Fibroblast of skin of back (primary cell): ENCODE measurements at places on chromosomes 11 and 22.
A peak's percentile ranks its signal among the peaks of the same experiment; 100 is the strongest.

- no peak for DNase-seq
Observed at GRCh38 chr11:6200975-6201374, 2.0 kb downstream of the OR52W1 start.

DNA sequence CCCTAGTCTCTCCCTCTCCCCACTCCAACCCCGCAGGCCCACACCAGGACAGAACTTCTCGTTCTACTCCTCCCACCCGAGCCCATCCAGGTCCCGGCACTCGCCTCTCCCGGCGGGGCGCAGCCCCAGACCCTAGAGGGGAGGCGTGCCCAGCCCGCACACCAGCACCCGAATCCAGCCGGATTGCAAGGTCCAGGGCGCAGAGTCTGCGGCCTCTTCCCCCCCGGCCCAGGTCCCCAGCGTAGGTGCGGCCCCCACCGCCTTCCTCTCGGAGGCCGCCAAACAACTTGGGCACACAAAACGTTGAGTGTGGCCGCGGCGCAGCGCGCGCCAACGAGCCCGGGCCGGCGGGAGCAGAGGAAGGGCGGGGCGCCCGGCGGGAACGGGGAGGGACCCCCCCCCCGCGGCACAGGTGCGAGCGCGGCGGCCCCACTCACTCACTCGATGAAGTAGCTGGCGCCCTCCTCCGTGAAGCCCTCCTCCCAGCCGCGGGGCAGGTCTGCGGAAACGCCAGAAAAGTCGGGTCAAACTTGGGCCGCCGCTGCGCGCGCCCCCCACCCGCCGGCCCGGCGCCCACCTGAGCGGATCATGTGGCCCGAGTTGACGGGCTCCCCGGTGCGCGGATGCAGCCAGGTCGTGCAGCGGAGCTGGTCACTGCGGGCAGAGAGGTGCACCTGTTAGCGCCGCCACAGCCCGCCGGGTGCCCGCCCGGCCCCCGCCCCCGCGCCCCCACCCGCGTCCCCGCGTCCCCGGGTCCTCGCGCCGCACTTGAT is 480 bp downstream of the PLEKHA7 start:
- DNase-seq = no peak

GRCh38 chr11:115676206-115676605 is 172.0 kb upstream of the CADM1 start:
- DNase-seq = no peak

DNA sequence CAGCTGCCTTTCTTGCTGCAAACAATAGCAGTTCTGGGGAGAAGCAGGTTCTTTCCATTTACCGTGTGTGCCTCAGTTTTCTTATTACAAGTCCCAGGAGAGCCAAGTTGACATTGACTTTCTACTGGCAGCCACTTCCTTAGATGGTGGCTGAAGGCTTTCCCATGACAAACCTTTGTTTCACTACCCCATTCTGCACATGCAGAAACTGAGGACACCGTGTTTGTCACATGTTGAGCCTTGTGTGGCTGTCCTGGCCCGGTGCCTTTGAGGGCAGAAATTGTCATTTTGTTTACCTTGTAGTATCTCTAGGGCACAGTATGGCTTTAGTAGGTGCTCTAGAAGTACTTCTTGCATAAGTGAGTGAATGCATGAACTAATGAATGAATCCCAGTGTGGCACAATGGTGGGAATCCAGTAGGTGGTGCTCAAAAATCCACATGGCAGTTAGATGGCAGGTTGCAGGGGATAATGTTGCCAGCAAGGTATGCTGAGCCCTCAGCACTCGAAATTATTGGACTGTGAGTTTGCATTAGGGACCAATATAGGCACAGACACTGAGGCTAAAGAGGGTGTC is 101.6 kb downstream of the CSNK2A3 start:
- DNase-seq = no peak

- no peak for DNase-seq
Observed at GRCh38 chr11:63761188-63761587, 7.4 kb downstream of the ZFTA start.

GRCh38 chr11:85749287-85749834 is 61.6 kb downstream of the SYTL2 start:
- DNase-seq = no peak

GRCh38 chr11:85595285-85595884 is 31.8 kb downstream of the DLG2 start:
- peak; percentile 56 for DNase-seq

DNA sequence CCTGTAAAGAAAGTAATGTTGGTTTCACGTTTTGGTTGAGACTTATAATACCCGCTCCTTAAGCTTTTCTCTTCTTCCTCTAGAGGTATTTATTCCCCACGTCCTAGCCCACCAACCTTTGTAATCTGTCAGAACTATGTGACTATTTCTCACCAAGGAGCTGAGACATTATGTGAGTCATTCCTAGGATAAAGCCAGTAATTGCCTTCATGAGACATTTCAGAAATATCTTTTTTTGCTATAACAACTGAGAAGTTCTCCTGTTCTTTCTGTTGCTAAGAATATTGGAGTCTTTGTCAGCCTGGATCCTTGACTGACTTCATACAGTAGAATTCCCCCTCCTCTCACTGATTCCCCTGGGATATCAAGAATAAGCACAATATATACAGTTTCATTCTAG is 1497.0 kb upstream of the TENM4 start:
- peak; percentile 49 for DNase-seq

GRCh38 chr11:122656073-122656630 is 630 bp downstream of the UBASH3B start:
- DNase-seq = peak; percentile 68

DNA sequence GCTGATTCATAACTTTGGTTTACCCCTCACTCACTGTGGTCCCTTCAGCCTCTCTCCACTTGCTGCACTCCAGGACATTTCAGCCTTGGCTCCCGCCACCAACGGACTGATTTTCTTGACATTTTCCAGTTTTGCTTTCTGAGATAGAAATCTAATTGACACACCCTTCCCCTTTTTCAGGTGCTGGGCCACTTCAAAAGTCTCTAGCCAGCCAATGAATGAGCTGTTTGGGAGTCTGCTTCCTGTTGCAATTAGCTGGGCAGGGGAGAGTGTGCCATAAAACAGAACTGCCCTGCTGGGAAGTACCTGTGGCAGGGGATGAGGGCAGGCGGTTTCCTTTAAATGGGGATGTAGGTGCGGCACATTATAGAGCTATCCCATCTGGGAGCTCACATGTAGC is 21.1 kb upstream of the PLET1 start:
- no peak for DNase-seq

- no peak for DNase-seq
Observed at GRCh38 chr11:620935-621814, 3.6 kb downstream of the CDHR5 start.

DNA sequence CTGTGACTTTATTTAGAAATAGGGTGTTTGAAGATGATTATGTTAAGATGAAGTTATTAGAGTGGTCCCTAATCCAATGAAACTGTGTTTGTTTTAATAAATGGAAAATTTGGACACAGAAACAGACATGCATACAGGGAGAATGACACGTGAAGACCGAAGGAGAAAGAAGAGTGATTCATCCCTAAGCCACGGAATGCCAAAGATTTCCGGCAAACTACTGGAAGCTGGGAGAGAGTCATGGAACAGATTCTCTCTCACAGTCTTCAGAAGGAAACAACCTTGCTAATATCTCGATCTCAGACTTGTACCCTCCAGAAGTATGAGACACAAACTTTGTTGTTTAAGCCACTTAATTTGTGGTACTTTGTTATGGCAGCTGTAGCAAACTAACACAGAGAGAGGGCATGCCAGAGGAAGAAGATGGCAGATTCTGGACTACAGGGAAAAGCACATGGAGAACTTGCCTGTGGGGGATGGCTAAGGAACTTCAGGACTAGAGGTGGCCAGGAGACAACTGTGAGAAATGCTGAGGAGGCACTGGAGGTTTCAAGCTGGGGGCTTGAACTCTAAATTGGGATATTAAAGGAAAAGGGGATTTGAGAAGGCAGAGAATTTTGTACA is 733.5 kb upstream of the CCDC90B start:
- peak; percentile 88 for DNase-seq

GRCh38 chr11:33557201-33557600 is 143.4 kb downstream of the C11orf91 start:
- DNase-seq = peak; percentile 96

GRCh38 chr11:36288442-36289225 is 590 bp downstream of the COMMD9 start:
- DNase-seq = no peak

DNA sequence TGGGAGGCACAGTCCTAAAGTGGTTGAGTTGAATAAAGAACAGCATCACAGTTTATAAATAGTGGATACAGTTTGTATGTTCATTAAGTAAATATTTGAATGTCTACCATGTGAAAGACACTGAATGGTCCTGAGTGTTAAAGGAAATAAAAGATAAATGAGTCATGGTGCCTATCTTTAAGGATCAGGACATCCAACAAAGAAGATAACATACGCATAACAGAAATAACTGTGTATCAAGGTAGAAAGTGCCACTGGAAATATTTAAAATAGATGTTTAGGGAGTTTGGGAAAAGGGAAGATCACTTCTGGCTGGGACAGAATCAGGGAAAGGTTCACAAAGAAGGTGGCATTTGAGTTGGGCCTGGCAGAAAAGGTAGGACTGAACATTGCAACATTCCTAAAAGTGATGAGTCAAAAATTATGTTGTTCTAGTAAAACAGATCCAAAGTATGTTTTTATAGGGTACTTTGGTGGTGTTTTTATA is 41.5 kb downstream of the CSTPP1 start:
- DNase-seq = peak; percentile 36

- peak; percentile 89 for DNase-seq
Observed at GRCh38 chr22:28710576-28711191, 30.9 kb downstream of the CHEK2 start.

GRCh38 chr22:19576460-19577421 is 52.5 kb upstream of the CLDN5 start:
- DNase-seq = peak; percentile 75

DNA sequence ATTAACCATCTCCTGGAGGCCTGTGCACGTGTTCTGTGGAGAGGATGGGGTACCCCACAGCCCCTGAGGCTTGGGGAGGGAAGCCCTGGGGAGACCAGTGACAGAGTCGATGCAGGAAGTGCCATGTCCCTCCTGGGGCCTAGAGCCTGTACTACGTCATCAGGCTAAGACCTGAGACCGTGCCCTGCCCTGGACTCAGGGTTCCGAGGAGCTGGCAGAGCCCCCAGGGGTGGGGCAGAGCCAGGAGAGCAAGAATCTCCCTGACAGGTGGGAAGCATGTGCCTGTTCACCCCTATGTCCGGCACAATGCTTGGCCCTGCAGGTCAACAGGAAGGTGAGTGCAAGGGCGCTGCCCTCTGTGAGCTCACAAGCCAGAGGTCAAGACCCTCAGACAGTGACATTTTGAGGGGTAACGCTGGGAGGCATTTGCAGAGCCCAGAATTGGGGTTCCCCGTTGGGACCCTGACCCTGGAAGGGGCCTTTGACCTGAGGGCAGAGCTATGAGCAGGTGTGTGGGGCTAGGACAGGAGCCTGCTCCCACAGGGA is 781.6 kb downstream of the BRD1 start:
- DNase-seq = no peak

GRCh38 chr11:59221441-59221840 is 8.7 kb upstream of the MPEG1 start:
- DNase-seq = peak; percentile 84

- no peak for DNase-seq
Observed at GRCh38 chr11:125371431-125371935, 124.6 kb downstream of the FEZ1 start.

DNA sequence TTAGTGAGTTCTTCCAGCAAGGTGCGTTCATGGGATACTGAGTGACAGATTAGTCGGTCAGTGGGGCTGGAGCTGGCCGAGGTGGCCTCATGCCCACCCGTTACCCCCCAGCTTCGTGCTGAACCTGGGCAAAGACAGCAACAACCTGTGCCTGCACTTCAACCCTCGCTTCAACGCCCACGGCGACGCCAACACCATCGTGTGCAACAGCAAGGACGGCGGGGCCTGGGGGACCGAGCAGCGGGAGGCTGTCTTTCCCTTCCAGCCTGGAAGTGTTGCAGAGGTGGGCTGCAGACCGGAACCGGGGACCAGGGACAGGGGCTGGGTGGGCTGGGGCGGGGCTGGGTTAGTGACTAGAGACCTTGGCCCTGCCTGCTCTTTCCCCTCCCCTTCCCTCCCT is 2.9 kb downstream of the LGALS1 start:
- no peak for DNase-seq

DNA sequence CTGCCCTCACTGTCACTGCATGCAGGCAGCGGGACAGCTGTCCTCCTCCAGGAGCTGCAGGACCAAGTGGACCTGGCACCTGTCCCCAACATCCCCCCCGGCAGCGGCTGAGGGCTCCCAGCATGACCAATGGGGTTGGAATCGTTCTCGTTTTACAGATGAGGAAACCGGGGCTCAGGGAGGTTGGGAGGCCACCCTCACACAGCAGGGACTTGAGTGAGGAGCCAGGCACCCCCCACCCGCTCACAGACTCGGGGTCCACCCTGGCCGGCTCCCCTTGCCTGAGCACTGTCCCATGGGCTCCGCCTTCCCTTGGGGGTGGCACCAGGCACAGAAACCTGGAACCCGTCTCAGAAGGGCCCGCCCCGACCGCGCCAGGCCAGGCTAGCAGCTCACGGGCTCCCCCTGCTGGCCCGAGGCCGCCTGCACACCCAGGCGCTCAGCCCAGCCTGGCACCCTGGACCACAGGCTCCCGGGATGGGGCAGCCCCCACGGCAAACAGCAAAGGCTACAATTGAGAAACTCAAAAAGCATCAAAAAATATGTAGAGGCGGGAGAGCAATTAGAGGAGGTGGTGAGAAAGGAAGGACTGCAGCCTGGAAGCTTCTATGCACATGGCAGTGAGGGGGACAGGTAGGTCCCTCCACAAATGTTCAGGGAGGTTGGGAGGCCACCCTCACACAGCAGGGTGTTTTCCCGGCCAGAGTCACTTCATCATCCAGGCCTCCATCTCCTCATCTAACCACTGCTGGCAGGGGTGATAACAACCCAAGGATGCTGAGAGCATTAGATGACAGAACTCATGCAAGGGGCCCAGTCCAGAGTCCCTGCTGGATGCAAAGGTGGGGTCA is 12.8 kb downstream of the MACROD1 start:
- DNase-seq = peak; percentile 42

DNA sequence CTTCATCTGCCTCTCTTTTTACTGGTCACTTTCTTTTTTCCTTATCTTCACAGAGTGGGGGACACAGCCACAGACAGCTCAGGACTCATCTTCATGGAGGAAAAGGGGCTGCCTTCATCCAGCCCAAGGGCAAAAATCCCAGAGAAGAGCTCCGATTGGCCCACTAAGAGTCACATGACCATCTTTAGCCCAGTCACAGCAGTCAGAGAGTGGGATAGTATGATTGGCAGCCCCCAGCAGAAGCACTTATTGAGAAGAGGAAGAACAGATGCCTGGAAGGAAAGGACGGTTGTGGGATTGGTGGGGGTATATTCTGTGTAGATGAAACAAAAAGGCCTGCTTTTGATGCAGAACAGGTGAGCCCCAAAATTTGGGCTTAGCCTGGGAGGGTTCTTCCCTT is 77.8 kb downstream of the MN1 start:
- DNase-seq = no peak

GRCh38 chr22:26847816-26848215 is 190.4 kb downstream of the MIAT start:
- DNase-seq = no peak

GRCh38 chr11:96199563-96200025 is 143.4 kb downstream of the MAML2 start:
- DNase-seq = peak; percentile 57

GRCh38 chr11:70464509-70465361 is 66.4 kb downstream of the CTTN start:
- DNase-seq = no peak
